ENCODE measurements at places on chromosomes 2 and 18.

GRCh38 chr2:141611981-141612380, 518.8 kb downstream of the LRP1B start:
- DNase-seq, result no peak

- peak; percentile 48 for DNase-seq
Observed at GRCh38 chr2:24050041-24050979, 769 bp downstream of the FKBP1B start.

- no peak for DNase-seq
Observed at GRCh38 chr2:11128243-11128951, 26.9 kb upstream of the SLC66A3 start.

GRCh38 chr18:48992791-48993555, 42.2 kb upstream of the SMAD7 start:
- no peak for DNase-seq

DNA sequence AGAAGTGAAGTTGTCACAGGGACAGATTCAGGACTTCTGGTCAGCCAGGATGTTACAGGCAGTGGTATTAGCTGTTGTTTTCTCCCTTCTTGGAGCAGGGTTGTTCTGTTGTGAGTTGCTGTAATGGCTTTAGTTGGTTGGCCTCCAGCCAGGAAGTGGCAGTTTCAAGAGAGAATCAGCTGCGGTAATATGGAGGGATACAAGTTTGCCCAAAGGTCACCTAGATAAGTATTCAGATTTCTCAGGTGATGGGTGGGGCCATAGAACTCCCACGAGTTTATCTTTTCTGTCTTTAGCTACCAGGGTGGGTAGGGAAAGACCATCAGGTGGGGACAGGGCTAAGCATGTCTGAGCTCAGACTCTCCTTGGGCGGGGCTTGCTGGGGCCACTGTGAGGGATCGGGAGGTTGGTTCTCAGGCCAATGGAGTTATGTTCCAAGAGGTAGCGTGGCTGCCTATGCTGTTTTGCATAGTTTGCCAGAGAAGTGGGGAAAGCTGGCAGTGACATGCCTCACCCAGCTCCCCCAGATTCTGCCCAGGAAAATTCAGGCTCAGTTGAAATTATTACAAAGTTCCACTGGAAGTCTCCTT, 640.4 kb upstream of the CHAC2 start:
- DNase-seq, result peak; percentile 75

- DNase-seq, result no peak
Observed at GRCh38 chr2:19299522-19299921, 58.9 kb downstream of the OSR1 start.

DNA sequence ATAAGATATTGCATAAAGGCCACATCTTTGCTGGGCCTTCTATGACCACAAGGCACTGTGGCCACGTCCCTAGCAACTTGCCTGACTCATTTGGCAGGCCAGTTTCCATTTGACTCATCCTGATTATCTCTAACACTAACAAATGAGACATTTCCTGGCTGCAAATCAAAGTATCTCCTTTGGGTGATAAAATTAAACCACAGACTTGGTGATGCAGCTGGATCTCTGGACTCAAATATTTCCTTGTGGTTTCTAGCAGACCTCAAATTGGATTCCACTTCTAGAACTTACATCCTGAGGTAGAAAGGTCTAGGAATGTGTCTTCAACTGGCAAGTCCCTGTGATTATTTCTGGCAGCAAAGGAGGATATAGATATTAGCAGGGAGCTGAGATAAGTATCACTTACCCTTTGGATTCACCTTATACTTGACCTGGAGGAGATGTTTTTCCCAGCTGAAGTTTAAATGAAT, 167.9 kb upstream of the NXPH2 start:
- DNase-seq, result no peak

GRCh38 chr2:106117882-106118684, 76.0 kb downstream of the UXS1 start:
- no peak for DNase-seq

GRCh38 chr2:94622113-94622618, 249.1 kb upstream of the TEKT4 start:
- no peak for DNase-seq

DNA sequence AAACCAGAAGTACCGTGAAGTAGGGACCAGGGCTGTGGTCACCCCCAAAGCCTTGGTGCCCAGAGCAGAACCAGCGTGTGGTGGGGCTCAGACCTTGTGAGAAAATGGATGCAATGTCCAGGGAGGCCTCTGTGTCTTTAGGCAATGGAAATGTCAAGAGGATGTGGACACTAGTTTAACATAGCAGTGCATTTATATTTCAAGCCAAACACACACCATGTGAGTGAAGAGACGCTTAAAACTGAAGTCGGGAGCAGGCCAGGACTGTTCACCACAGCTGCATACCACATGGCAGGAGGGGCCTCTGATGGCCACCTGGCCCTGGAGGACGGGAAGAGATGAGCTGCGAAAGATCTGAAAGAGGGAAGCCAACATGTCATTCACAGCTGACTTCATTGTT, 87.3 kb upstream of the LDLRAD4 start:
- no peak for DNase-seq

DNA sequence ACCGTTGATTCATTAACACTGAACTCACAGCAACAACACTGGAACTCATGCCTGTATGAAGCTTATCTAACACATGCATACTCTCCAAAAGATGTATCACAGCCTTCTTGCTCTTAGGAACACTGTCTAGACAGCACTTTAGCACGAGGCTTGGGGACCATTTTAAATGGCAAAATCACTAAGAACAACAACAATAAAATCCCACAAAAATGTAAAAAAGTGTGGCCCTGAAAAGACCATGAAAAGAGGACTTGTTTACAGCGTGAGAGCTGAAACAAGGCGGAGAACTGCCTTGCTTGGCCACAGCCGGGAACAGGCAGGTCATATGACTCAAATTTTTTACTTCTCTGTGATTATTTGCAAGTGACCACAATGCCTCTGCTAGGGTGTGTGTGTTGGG, 48.1 kb downstream of the CHN1 start:
- DNase-seq, result no peak

DNA sequence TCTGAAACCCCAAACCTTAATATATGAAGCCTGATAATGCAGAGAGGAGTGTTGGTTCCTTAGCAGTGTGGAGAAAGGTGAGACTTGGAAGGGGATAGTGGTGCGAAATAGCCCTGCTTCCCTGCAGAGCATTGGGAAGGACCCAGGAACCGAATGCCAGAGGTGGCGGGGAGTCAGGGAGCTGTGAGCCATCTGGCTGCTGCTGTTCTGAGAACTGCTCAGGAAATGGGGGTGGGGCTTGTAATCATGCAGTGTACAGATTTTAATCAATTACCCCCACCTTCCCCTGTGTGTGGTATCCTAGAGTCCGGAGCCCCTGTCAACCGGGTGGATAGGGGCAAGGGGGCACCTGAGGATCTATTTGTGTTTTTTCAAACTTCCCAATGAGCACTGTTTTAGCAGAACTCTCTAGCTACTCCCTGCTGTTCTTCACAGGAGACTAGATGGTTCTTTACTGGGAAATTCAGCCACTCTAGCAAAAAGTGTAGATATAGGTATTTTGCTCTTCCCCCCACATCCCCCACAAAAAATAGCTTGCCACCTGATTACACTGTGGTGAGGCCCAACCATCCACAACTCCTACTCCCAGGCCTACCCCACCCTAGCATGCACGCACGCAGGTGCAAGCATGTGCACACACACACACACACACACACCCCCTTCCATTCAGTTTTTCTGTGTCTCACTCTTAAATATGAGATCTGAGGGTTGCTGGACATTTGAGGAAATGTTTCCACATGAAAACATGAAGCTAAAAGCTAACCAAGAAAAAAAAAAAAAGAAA, 30.1 kb upstream of the MBOAT2 start:
- DNase-seq, result no peak

DNA sequence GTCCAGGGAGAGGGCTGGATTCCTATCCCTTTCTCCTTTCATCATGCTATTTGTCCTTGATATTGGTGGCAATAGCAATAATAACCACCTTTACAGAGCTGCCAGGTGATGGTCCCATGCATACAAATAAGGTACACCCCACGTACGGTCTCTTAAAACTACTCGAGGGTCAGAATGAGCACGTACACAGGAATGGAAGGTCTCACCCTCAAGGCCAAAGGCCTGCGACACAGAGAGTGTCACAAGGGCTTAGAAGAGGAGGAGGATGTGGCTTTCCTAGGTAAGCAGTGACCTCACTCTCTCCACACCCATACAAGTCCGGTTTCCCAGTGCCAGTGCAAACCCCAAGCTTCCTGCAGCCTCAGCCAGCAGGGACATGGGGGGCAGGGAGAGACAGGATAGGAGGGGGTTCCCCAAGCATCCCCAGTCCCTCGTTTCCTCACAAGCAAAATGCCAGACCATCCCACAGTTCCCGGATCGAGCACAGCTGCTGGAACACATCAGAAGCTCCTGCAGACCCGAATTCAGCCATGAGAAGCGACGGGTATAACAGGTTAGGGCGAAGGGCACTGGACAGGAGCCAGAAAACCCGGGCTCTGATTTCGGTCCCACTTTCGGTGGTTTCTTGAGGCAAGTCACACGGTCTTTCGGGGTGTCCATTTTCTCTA, 49.2 kb downstream of the PLB1 start:
- peak; percentile 68 for DNase-seq

DNA sequence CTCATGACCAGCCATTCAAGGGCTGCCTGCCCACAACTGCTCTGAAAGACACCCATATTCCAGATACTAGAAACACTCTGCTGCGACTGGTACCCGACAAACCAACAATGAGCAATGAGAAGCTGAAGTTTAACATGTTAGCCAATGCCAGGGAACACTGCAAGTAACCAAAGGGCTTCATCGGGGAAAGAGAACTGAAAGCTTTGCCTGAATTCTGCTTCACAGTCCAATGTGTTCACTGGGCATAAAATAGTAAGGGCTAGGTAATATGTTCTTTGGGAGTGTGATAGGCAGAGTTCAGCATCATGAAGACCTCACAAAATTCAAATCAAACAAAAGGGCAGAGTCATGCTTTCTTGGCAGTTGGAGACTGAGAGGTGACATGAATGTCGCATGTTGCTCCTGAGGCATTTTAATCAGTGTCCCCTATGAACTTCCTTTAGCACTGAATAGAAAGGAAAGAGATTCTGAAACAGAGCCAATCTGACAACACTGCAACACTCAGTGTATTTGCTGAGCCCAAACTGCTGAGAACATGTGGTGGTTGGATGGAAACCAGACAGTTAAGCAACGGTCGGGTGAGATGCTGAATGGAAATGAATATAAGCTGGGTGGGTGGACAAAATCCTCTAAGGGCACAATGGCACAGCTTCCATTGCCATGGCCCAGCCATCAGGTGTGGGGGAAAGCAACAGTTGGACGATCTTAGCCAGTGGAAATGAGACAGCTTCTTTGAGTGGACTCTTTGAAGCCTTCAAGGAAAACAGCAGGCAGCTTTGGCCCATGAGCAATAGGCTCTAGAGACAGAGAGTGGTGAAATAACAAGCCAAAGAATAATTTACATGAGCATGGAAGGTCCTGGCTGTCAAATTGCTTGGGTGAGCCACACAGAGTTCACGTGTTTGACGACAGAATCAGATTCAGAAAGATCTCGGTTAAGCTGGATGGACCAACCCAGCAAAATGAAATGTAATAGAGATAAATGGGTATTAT, 277.5 kb downstream of the AFF3 start:
- peak; percentile 9 for DNase-seq

DNA sequence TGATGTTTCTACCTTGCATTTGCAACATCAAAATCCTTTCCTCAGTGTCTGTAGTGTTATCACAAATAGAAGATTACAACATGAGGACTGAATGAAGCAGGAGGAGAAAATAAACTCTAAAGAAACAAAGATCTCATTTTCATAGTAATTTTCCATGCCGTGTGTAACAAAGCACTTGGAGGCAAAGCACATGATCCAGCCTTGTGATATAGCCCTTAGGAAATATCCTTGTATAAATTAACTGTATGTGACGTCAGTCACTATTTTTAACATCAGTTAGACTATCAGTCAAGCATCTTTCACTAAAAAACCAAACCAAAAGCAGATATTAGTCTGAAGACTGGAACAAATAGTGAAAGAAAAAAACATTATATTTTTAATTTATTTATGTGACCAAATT, 492.1 kb upstream of the CNTNAP5 start:
- no peak for DNase-seq

DNA sequence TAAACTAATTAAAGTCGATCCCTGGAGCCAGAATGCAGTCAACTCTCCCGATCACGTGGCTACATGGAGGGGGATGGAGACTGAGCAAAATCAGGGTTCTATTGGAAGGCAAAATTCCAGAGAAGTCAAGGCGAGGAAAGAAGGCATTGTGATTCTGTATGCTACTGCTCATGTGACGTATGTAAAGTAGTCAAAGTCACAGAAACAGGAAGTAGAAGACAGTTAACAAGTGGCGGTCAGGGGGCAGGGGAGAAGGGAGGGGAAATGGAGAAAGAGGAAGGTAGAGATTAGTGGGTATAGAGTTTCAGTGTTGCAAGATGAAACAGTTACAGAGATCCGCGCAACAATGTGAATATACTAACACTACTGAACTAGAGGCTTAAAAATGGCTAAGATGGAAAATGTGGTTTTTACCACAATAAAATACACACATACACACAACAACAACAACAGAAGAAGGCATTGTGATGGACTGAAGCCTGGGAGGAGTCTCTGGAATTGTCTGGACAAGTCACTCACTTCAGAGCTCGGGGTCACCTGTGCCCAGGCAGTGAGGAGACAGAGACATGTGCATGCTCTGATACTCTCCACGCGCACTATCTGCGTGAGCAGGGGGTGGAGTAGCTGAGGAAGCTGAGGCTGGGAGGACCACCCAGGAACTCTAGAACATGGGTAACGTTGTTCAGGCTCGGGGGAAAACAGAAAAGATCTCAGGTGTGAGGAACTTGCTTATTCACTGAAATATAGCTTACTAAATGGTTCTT, 89.9 kb upstream of the CDCA7 start:
- DNase-seq, result no peak

GRCh38 chr2:223921204-223921603, 23.9 kb downstream of the WDFY1 start:
- no peak for DNase-seq

GRCh38 chr2:104820126-104820525, 33.8 kb upstream of the POU3F3 start:
- DNase-seq, result no peak

GRCh38 chr2:232473467-232473890, 14.2 kb downstream of the ECEL1 start:
- no peak for DNase-seq

DNA sequence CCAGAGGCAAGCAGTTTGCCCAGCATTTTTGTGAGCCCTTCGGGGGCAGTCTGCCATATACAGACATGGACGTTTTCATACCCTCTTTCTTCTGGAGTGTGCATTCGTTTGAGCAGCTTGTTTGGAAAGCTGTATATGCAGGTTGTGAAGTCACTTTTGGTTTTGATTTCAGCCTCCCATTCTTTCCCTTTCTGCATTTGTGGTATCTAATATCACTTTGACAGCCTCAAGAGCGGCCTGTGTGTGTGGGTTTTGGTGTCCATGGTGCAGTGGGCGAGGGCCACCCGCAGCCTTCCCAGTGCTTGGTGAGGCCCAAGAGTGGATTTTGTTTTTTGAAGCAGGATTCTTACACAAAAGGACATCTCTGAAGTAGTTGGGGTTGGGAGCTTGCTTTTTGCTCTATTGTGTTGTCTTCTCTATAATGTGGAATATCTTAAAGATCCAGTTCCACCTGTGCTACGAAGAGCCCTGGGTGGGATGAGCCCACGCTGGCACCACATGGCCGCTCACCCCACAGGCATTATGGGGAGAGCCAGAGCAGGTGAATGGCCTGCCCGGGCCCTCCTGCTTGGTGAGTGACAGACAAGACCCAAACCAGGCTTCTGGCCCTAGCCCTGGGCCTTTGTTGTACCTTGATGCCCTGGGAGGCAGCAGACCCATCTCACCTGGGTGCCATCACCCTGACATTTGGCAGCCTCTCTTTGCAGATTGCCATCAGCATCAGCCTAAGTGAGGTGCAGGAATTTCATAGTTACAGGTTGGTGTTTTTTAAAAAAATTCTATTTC, 29.5 kb downstream of the INPP4A start:
- no peak for DNase-seq

- DNase-seq, result no peak
Observed at GRCh38 chr18:50240080-50240563, 26.2 kb downstream of the CFAP53 start.
